ENCODE measurements at places on chromosomes 16 and 17.

DNA sequence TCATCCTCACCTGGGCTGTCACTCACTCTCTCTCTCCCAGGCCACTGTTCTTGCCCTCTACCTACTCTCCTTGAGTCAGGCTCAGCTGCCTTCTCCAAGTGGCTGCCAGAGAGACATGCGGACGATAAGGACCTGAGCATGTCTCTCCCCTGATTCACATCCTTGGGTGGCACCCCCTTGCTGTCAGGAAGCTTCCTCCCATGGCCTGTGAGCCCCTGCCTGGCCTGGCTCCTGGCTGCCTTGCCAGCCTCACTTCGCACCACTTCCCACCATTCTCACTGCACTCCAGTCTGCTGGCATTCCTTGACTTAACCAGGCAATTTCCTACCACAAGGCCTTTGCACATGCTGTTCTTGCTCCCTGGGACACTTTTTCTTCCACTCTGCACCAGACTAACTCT, 2.7 kb upstream of the ALDH3A1 start:
- peak; percentile 48 for DNase-seq

GRCh38 chr17:39223907-39224777, 1.6 kb downstream of the STAC2 start:
- no peak for DNase-seq

- no peak for DNase-seq
Observed at GRCh38 chr17:47427985-47428384, 102.9 kb upstream of the NPEPPS start.

DNA sequence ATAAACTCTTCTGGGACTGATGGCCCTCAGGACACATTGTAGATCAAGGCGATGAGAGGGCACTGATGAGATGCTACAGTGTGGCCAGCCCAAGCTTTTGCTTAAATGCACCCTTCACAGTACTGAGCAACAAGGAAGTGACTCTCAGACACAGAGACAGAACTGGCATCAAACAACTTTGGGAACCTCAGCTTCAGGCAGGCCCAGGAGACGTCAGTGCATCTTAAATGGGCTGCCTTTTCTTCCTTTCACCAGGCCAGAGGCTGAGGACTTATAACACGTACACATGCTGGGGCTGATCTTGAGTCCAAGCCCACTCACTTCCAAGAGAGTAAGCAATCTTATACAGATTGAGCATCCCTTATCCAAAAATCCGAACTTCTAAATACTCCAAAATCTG, 386.1 kb upstream of the C16orf82 start:
- no peak for DNase-seq

DNA sequence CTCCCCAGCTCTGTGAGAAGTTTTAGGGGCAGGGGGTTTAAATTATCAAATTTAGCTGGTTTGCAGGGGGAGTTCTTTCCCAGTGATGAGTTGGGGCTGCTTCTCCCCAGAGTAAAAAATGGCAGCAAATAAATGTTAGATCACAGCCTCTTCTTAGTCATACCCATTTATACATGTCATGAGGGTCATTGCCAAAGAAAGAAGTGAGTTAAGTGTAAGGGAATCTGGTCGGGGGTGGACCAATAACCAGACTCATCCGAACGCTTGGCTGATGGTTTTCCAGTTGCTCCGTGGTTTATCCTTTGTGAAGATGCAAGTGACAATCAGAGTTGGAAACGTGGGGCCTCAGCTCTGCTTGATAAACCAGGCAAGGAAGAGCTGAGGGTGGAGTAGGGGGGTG, 87.1 kb downstream of the PLXDC1 start:
- DNase-seq: peak; percentile 30

DNA sequence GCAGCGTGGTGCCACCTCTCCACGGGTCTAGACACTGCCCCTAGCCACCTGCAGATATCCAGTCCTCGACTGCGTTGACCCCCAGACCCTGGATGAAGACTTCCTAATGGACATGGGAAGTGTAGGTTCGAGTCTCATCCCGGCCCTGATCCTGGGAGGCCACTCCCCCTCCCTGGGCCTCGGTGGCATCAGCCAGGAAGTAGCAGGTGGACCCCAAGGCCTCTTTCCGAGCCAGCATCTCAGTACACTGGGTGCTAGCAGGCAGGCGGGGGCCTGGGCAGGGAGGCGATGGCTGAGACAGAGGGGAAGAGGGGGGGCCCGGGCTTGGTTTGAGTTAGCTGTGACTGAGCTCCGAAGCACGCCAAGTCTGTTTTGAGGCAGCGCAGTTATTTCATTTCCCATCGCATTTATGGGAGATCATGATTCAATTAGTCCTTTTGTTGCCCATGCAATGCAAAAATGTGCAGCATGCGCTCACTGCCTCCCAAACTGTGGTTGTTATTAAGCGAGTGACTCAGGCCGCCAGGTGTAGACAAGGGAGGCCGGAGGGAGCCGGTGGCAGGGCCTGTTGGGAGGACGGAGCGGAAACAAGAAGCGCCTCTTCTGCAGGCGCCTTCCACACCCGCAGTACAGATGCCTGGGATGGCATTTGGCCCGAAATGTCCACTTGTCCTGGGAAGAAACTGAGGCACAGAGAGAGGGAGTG, 25.3 kb upstream of the ZNF469 start:
- DNase-seq: no peak

- DNase-seq: peak; percentile 20
Observed at GRCh38 chr16:83913245-83913633, 14.3 kb downstream of the MLYCD start.

DNA sequence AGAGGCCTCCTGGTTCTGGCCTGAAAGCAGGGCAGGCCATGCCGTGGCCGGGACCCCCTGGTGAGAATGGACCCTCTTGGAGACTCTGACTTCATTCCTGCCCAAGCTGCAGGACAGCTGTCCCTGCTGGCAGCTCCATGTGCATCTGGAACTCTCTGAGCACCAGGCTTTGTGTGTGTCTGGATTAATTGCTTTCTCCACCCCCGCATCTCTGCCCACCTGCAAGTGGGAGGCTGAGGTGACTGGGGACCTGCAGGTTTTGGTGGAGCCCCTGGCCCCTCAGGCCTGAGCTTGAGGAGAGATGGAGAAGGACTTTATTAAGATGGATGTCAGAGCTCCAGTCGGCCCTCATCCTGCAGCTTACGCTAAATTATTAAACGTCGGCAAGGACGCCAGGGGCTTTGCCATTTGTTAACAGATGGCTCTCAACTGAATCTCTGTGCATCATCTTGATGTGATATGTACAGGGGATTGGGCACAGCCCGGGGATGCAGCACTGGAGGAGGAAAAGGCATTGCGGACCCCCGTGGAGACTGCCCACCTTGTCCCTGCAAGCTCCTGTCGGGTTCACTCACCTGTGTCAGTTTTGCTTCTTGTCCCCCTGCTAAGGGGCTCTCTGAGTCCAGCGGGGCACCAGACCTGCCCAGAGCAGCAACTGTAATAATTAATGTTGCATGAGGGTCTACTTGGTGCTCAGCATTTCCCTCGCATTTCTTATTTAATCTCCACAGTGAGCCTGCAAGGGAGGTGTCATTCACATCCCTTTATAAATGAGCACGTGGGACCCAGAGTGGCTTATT, 154.1 kb upstream of the RPL38 start:
- DNase-seq: no peak

DNA sequence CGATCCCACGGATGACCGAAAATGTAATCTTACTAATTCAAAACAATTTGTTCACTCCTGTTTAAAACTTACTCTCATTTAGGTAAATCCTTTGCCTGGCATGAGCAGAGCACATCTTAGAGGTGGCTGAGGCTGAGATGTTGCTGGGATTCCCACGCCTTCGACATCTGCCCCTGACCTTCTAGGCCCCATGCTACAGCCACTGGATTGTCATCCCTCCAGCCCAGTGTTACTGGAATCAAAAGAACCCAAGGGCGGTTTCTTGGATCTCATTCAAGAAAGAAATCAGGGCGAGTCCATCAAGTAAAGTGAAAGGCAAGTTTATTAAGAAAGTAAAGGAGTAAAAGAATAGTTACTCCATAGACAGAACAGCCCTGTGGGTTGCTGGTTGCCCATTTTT, 64.5 kb upstream of the SHISA6 start:
- DNase-seq: no peak

GRCh38 chr17:79127534-79128135, 53.0 kb downstream of the ENGASE start:
- no peak for DNase-seq

DNA sequence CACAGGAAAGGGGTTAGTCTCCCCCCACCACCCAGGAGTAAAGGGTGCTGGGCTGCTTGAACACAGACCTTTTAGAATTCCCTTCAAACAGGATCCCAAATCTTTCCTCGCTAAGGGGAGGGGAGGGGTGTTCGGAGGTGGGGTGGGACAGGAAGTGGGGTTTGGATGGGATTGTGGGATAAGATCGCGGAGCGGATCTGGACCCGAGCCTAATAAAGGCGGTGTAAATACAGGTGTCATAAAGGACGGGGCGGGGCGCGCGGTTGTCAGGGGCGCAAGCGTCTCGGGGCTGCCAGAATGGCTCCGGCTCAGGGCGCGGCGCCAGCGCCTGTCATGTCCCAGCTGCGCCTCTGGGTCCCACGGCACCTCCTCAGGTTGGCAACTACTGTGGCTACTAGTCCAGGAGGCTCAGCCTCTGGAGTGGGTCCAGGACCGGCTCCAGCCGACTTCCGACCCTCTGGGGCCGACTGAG, 59.8 kb upstream of the FBXO47 start:
- no peak for DNase-seq

- DNase-seq: peak; percentile 32
Observed at GRCh38 chr17:43572368-43572980, 26.3 kb upstream of the ETV4 start.

- no peak for DNase-seq
Observed at GRCh38 chr17:4118015-4118743, 24.7 kb downstream of the ZZEF1 start.

DNA sequence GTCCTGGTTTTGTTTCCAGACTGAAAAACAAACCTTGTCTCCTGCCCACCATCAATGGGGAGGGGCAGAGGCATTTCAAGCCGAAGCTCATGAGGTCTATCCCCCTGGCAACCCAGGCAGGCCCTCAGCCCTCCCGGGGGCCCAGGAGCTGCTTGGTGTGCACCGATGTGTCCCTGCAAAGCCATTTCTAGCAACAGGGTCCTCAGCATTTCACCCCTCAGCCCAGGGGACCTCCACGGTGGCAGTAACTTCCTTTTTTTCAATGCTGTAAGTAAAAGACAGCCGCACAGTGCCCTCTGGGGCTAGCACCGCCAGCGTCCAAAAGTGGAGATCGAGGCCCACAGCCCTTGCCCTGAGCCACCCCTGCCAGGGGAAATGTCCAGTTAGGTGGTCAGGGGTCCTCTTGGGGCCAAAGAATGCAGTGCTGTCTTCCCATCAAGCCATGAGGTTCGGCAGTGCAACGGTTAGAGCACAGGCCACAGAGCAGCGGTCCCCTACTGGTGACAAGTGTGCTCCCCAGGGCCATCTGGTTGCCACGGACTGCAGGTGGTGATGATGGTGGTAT, 79.9 kb downstream of the LITAF start:
- no peak for DNase-seq

GRCh38 chr16:31201582-31202413, 762 bp downstream of the PYCARD start:
- DNase-seq: peak; percentile 11

DNA sequence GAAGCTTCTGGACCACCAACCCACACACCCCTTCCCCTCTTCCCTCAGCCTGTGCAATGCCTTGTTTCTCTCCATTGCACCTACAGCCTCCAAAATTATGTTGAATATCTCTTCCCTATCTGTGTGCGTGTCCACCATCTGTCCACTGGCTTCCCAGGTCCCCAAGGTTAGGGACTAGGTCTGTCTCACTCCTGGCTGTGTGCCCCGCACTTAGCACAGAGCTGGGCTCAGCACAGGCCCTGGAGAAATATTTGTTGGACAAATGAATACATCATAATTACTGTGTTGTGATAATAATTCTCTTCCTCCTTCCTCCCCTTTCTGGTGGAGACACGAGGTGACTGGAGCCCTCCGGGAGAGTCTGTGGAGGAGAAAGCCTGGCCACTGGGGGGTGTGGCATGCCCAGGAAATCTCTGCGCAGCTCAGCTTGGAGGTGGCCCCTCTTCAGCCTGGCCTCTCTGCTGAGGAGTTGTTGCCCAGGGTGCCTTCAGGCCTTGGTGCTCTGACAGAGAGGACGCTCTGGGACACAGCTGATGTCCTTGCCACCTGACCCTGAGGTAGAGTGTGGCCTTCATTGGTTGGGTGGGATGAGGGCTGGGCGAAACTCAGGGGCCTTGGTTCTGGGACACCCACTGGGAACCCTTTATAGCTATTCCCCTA, 3.3 kb upstream of the BRD7 start:
- no peak for DNase-seq

- no peak for DNase-seq
Observed at GRCh38 chr16:62751218-62751617, 715.0 kb upstream of the CDH8 start.

GRCh38 chr17:35265566-35266141, 22.8 kb downstream of the SLFN5 start:
- DNase-seq: no peak

DNA sequence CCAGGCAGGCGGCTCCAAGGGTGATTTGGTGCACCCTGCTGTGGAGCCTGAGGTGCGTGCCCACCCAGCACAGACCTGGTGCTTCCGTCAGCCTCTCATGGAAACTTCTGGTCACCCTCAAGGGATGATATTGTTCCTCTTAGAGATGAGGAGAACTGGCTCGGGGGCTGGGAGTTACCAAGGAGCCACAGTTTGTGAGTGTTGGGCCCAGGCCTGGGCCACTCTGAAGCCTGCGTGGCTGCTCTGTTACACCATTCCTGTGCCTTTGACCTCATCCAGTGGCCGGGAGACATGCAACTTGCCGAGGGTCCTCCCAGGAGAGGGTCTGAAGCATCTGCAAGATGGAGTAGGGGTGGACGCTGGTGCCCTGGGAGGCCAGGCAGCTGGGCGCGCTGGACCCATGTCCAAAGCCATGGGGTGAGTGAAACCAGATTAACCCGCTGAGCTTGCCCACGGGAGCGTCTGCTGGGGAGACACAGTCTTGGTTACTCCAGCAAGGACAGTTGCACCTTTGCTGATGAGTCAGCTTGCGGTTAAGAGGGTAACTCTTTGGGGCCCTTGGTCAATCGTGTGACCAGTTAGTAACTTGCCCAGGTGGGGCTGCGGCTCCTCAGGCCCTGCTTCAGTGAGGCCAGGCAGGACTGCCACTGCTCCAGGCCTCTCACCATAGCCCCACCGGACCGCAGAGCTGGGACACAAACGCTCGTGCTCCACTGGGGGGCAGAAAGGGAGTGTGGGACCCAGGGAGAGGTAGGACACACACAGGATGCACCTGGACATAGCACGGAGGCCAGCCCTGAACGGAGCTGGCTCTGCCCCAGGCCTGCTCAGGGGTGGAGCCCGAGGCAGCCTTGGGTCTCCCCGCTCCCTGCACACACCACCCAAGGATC, 7.5 kb downstream of the C16orf90 start:
- no peak for DNase-seq

GRCh38 chr16:25978218-25978617, 286.5 kb downstream of the HS3ST4 start:
- no peak for DNase-seq
